ENCODE measurements at places on chromosomes 3 and 15. TPM values are rescaled to one million over a fixed set of nuclear protein-coding genes. Genes with fewer than 3 reads are reported as not detected.

Gene TMCO5A
- total RNA-seq = not detected

Gene APPL1
- total RNA-seq = 55.8 TPM

Gene MAP6D1
- 2.9 TPM for total RNA-seq

Gene ACKR2
- not detected for total RNA-seq

Gene GP5
- total RNA-seq = 0.07 TPM

Gene TMEM158
- 6.1 TPM for total RNA-seq

Gene SYNPR
- not detected for total RNA-seq

Gene PLS1
- 3.4 TPM for total RNA-seq

Gene ABI3BP
- 14.5 TPM for total RNA-seq

Gene SH2D7
- not detected for total RNA-seq

Gene FOXL2NB
- total RNA-seq = 0.04 TPM

Gene TGM4
- total RNA-seq = 0.26 TPM

Data from pulmonary artery endothelial cell (primary cell).